ENCODE measurements at places on chromosomes 4 and X. TPM values are rescaled to one million over a fixed set of nuclear protein-coding genes. Genes with fewer than 3 reads are reported as not detected.

DNA sequence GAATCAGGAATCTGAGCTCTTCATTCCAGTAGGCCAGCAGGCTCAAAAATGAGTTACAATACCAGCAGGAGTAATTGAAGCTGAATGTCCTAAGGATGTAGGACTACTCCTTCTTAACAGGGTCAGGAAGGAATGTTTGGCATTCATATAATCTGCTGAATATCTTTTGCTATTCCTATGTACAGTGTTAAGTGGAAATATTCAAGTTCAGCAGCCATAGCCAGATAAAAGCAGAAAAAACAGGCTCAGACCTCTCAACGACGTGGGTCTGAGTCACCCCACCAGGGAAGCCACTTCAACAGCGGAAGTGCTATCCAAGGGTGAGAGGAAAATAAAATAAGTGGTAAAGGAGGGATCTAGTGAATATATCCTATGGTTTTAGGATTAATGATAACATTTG, 577.0 kb downstream of the SPOCK3 start:
- no peak overlapping the region for H3K27ac ChIP-seq
- H3K27me3 ChIP-seq = no peaks in the 10 kb centered on the region
- DNase-seq = no peak
- no peaks in the 10 kb centered on the region for H3K36me3 ChIP-seq
- no peaks in the 10 kb centered on the region for H3K4me1 ChIP-seq
- no peak overlapping the region for H3K4me3 ChIP-seq

- H3K27ac ChIP-seq = no peak overlapping the region
- no peak for DNase-seq
- H3K4me1 ChIP-seq = no peaks in the 10 kb centered on the region
- H3K27me3 ChIP-seq = no peaks in the 10 kb centered on the region
- H3K4me3 ChIP-seq = no peak overlapping the region
These were observed 96.9 kb upstream of the CASK start for GRCh38 chrX:42020225-42020624.

GRCh38 chr4:97498875-97499274, 644.4 kb downstream of the STPG2 start:
- H3K27me3 ChIP-seq = no peaks in the 10 kb centered on the region
- no peak overlapping the region for H3K27ac ChIP-seq
- DNase-seq = no peak

GRCh38 chr4:33357121-33357520, 2637.0 kb downstream of the PCDH7 start:
- no peaks in the 10 kb centered on the region for H3K27me3 ChIP-seq
- DNase-seq = no peak
- no peaks in the 10 kb centered on the region for H3K36me3 ChIP-seq
- no peaks in the 10 kb centered on the region for H3K4me1 ChIP-seq
- H3K4me3 ChIP-seq = no peak overlapping the region
- no peak overlapping the region for H3K27ac ChIP-seq

- peak; percentile 75 for DNase-seq
- no peaks in the 10 kb centered on the region for H3K27me3 ChIP-seq
- H3K27ac ChIP-seq = no peak overlapping the region
- no peak overlapping the region for H3K4me3 ChIP-seq
These were observed 26.2 kb downstream of the JADE1 start for GRCh38 chr4:128835498-128836222.

The ENAM gene
- total RNA-seq = 0.61 TPM

The RBM46 gene
- total RNA-seq = not detected

The RAP2C gene
- total RNA-seq = 24.3 TPM

DNA sequence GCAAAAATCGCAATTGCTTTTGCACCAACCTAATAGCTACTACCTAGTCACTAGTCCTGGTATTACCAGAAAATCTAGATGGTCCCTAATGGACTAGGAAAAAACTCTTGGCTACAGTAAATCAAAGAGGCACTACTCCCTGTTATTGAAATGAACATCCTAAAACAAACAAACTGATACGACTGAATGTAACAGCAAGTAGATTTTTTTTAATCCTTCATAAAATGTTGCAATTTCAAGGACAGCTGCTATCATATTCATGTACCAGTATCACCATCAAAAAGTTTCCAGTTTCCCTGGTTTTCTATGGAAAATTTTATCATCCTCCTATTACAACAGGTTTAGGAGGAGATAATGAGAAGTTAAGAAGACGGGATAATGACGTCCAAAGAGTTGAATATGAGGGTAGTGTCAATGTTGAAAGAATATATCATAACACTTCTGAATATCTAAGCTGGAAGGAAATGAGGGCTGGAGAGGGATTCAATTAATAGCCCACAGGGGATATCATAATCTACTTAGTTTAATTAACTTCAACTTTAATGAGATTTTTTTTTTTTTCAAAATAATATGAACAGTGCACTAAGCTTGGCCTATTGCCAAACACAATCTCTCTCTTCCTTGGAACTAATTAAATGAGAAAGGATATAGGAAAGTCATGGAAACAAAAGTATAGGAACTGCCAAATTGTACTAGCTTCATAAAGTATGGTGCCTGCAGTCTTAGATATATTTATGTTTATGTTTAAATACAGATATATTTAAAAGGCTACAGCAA, 94.8 kb upstream of the SMIM10 start:
- H3K36me3 ChIP-seq = peaks cover 5% of the 10 kb centered on the region
- no peak overlapping the region for H3K4me3 ChIP-seq
- DNase-seq = no peak
- no peaks in the 10 kb centered on the region for H3K4me1 ChIP-seq
- H3K27me3 ChIP-seq = no peaks in the 10 kb centered on the region

GRCh38 chr4:21815651-21816377, 132.8 kb downstream of the KCNIP4 start:
- DNase-seq = no peak
- no peaks in the 10 kb centered on the region for H3K4me1 ChIP-seq
- no peaks in the 10 kb centered on the region for H3K27me3 ChIP-seq
- H3K4me3 ChIP-seq = no peak overlapping the region
- H3K27ac ChIP-seq = no peak overlapping the region

The HTRA3 gene
- 25.0 TPM for total RNA-seq

DNA sequence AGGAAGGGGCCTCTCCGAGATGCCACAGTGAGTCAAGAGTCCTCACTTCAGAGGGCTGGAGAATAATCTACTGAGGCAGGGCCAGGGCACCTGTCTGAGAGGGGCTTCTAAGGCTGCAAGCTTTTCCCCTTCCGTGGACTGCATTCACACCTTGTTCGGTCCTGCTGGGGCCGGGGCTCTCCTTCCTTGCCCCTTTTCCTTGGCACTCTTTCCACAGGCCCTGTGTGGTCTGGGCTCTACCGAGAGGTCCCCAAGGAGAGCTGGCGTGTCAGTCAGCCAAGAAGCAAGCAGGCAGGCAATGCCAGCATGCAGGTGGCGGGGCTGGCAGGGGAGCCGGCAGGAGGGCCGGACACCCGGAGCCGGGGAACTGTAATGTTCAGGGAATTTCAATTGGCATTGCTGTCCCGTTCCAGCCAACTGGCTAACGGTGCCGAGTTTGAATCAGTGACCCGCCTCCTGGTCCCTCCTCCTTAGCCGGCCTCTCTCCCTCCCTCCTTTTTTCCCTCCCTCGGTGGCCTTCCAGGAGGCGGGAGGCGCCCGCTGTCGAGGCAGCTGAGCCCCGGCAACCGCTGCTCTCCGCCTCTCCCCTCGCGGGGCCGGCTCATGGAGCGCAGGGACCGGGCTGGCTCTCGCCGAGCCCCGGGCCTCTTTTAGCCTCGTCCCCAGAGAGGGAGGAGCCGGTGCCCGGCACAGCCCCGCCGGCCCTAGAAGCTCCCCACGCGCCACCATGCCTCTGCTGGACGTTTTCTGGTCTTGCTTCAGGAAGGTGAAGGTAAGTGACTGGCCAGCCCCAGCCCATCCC, at the start of gene STARD8:
TSS of gene STARD8 (plus strand) at position 511 of the 802 bp plus-strand sequence. CDS start at position 728, 217 bp downstream.
- no peak within 1 kb of the TSS for H3K27ac ChIP-seq
- H3K36me3 ChIP-seq = no peaks in the 10 kb centered on the region
- peak; percentile 61 for DNase-seq
- no peaks in the 10 kb centered on the region for H3K4me1 ChIP-seq
- H3K27me3 ChIP-seq = no peaks in the 10 kb centered on the region
- peak within 1 kb of the TSS; percentile 34 for H3K4me3 ChIP-seq

The TMEM271 gene
- not detected for total RNA-seq

DNA sequence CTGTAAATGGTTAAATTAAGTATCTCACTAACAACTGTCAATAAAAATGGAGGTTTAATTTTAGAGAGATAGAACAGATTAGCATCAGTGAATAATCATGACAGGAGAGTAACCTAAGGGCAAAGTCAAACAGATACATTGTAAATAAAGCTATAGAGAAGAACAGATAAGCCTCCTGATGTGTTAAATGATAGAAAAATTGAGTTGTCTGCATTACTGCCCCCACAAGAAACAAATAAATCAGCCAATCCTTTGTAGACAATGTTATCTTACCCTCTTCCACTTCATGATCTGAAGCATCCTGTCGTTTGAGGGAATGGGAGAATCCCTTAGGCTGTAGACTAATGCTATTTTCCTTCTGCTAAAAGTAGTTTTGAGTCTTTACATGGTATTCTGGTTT, 147.8 kb downstream of the PCDH18 start:
- H3K4me1 ChIP-seq = no peaks in the 10 kb centered on the region
- H3K27me3 ChIP-seq = no peaks in the 10 kb centered on the region
- H3K36me3 ChIP-seq = no peaks in the 10 kb centered on the region
- DNase-seq = no peak
- H3K27ac ChIP-seq = no peak overlapping the region

The L1CAM gene
- total RNA-seq = 1.2 TPM

The IKBKG gene
- 33.4 TPM for total RNA-seq

The PGRMC1 gene
- 74.9 TPM for total RNA-seq

- H3K4me3 ChIP-seq = no peak overlapping the region
- no peaks in the 10 kb centered on the region for H3K36me3 ChIP-seq
- H3K27me3 ChIP-seq = no peaks in the 10 kb centered on the region
- DNase-seq = no peak
- no peak overlapping the region for H3K27ac ChIP-seq
- peaks cover 72% of the 10 kb centered on the region for H3K4me1 ChIP-seq
These were observed 30.0 kb downstream of the IRF2 start for GRCh38 chr4:184444215-184444952.

The IQCM gene
- not detected for total RNA-seq

DNA sequence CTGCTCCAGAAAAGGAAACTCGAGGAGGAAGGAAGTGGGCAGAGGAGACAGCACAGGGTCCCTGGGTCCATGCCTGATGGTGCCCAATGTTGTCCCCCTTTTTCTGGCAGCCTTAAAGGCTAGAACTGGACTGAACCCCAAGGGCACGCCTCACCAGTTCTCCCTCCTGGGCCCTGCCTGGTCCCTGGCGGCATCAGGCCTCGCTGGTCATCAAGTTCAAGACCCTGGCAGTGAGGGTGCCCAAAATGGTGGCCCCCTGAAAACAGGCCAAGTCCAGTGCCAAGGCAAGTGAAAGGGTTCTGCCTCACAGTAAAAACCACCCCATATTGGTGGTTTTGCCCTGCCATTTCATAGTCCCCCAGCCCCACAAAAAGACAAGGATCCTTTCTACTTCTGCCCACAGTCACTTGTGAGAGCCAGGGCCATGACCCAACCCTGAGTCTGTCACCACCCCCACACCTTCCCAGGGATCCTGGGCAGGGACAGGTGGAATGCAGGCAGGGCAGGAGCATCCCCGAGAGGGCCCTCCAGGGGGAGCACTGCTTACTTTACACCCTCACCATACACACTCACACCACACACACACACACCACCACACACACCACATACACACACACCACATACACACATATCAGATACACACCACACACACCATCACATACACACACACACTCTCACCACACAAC, 107.6 kb downstream of the DCTD start:
- no peak overlapping the region for H3K4me3 ChIP-seq
- peaks cover 2% of the 10 kb centered on the region for H3K27me3 ChIP-seq
- H3K36me3 ChIP-seq = no peaks in the 10 kb centered on the region

The VCX3A gene
- total RNA-seq = not detected

GRCh38 chrX:153392642-153393321, 8.4 kb downstream of the PNMA6E start:
- no peaks in the 10 kb centered on the region for H3K4me1 ChIP-seq
- no peaks in the 10 kb centered on the region for H3K36me3 ChIP-seq
- H3K27me3 ChIP-seq = no peaks in the 10 kb centered on the region
- H3K4me3 ChIP-seq = no peak overlapping the region
- no peak overlapping the region for H3K27ac ChIP-seq

The UGT2B11 gene
- not detected for total RNA-seq

DNA sequence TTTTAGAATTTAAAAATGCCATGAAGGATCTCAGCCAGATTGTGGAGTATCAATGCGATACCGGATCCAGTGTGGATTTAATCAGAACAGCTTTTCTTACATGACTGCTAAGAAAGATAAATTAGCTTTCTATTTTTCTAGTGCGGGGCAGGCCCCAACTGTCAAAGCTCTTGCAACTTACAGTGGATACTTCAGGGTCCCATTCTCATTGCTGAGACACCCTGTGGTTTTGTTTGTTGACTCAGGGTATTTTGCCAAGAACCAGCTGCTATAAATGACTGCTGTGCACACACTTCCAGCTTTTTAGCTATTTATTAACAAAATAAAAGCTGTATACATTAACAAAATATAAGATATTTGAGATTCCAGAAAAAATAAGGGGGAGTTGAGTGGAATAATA, 166.4 kb downstream of the DCLK2 start:
- no peak for DNase-seq
- H3K36me3 ChIP-seq = no peaks in the 10 kb centered on the region
- no peak overlapping the region for H3K4me3 ChIP-seq
- no peaks in the 10 kb centered on the region for H3K27me3 ChIP-seq

GRCh38 chr4:39046249-39046648, 14.0 kb upstream of the TMEM156 start:
- no peaks in the 10 kb centered on the region for H3K36me3 ChIP-seq
- peak overlapping the region; percentile 81 for H3K27ac ChIP-seq
- peak overlapping the region; percentile 66 for H3K4me3 ChIP-seq
- peaks cover 39% of the 10 kb centered on the region for H3K4me1 ChIP-seq

The LRAT gene
- total RNA-seq = 1.1 TPM

GRCh38 chr4:146255463-146255862, 41.1 kb downstream of the REELD1 start:
- H3K27ac ChIP-seq = no peak overlapping the region
- H3K4me1 ChIP-seq = no peaks in the 10 kb centered on the region
- no peak for DNase-seq
- peaks cover 8% of the 10 kb centered on the region for H3K36me3 ChIP-seq
- H3K27me3 ChIP-seq = no peaks in the 10 kb centered on the region
- no peak overlapping the region for H3K4me3 ChIP-seq

- peaks cover 16% of the 10 kb centered on the region for H3K4me1 ChIP-seq
- no peaks in the 10 kb centered on the region for H3K27me3 ChIP-seq
- peak overlapping the region; percentile 52 for H3K27ac ChIP-seq
- no peak for DNase-seq
- no peak overlapping the region for H3K4me3 ChIP-seq
These were observed 143.5 kb downstream of the SOWAHB start for GRCh38 chr4:76754439-76754838.

DNA sequence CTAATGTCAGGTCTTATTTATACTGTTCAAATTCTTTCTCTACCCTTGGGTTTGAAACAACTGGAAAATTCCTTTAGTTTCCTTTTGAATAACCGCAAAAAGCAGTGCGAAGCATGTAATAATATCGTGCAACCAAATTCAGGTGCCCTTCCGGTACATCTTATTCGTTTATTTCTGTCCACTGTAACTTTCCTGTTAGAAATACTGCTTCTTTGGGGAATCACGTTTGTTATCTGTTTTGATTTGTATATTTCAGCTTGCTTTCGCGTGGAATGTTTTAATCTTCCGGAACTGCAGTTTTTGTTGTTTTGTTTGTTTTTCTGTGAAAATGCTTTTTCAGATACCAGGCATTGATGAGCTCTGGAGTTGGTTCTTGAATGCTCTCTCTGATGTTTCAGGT, 85.7 kb upstream of the HPRT1 start:
- H3K27me3 ChIP-seq = no peaks in the 10 kb centered on the region
- no peak for DNase-seq
- H3K4me3 ChIP-seq = peak overlapping the region; percentile 70
- peaks cover 7% of the 10 kb centered on the region for H3K4me1 ChIP-seq
